Sigmoid colon (tissue), 7 donors: ENCODE measurements at places on chromosomes 4 and X. TPM values are rescaled to one million over a fixed set of nuclear protein-coding genes. Genes with fewer than 3 reads are reported as not detected.

- DNase-seq, result no peak
Measured at GRCh38 chr4:86313656-86314055, 46.2 kb downstream of the MAPK10 start.

GRCh38 chrX:17779434-17779833 lies 42.1 kb downstream of the SCML1 start:
- DNase-seq, result no peak

The UGT2B28 gene
- total RNA-seq, result not detected

DNA sequence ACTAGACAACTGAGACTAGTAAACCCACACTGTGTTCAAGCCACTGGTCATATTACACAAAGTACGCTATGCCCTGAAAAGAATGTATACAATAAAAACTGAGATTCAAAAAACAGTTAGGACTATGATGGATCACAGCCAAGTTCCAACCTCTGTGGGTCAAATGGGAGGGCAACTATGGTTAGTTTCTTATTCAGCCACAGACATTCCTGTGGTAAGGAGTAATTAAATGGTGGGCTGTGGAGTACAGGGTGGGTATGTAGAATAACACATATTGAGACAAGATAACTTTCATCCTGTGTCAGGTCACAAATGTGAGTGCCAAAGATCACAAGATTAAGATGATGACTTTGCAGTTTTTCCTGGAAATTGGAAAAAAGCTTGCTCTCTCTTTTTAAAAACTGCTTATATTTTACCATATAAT lies 167.2 kb downstream of the NPNT start:
- DNase-seq, result no peak

DNA sequence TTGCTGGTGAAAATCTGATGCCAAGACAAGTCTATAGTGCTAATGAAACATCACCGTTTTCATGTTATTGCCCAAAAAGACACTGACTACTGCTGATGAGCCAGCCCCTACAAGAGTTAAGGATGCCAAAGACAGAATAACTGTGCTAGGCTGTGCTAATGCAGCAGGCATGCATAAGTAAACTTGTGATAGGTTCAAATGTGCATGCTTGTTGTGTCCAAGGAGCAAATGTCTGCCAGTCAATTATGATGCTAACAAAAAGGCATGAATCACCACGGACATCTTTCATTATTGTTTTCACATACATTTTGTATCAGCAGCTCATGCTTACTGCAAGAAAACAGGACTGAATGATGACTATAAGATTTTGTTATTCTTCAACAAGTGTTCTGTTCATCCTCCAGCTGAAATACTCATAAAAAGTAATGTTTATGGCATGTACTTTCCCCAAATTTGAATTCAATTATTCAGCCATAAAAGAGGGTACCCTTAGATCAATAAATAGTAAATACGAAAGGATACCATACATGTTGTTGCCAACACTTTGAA lies 306.9 kb upstream of the ARSJ start:
- no peak for DNase-seq

The FOXP3 gene
- not detected for total RNA-seq

DNA sequence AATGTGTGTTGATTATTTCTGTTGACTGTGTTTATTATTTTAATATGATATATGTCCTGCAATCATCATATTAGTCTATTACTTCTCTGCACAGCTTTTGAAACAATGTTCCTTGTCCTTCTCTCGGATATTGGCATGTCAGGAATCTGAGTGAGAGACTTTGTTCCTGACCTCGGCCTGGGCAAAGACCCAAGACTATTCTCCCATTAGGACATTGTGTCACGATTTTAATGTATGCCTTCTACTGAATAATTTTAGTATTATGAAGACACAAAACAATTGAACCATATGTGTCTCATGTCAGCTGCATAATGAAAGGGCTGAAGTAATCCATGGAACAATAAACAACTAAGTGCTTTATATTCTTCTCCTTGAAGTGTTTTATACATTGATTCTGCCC lies 580.8 kb upstream of the TENM3 start:
- no peak for DNase-seq

DNA sequence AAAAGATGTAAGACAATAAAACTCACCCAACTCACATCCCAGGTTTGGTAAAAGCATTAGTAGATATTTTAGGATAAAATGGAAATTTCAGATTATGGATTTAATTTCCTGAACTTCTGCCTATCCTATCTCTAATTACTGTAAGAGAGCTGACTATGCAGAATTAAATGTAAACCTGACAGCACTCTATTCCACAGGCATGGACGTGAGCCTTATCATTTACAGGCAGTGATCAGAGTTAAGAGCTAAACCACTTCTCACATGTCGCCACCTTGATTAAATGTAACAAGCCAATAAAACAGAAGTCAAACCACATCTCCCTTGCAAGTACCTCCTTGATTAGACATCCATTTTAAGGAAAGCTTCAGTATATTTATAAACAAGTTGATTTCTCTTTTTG lies 97.5 kb upstream of the CBR4 start:
- no peak for DNase-seq

GRCh38 chrX:6279277-6279909 lies 50.7 kb upstream of the NLGN4X start:
- DNase-seq, result no peak

- no peak for DNase-seq
Measured at GRCh38 chrX:96655947-96656623, 28.6 kb upstream of the DIAPH2 start.

GRCh38 chr4:106315476-106315967 lies 487 bp downstream of the TBCK start:
- DNase-seq, result no peak

DNA sequence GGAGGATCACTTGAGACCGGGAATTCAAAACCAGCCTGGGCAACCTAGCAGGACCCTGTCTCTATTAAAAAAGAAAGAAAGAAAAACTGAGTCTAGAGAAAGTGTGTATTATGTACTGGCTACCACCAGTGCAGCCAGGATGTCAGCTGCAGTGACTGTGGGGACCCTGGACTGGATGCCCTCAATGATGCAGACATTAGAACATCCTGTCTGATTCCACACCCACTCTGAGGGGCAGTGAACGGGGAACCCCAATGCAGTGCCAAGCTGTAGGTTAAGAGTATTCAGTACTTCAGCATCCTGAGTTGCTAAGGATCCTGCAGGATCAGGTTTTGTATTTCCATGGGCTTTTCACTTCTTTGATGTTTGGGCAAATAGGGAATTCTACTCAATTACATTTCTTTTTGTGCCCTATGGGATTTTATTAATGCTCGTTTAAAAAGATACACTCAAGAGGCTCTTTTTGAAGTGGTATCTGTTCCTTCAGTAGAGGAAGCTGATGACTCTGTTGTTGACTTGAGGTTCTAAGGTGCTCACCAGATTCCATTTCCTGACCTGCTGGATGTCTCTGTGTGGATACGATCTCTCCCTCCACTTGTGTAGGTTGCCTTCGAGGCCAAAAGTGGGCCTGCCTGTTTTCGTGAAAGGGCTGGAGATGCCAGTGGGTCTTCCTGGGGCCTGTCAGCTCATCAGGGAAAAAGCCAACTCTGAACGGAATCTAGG lies 85.9 kb upstream of the CLCN4 start:
- DNase-seq, result no peak

- DNase-seq, result no peak
Measured at GRCh38 chr4:38904090-38904666, 36.6 kb downstream of the FAM114A1 start.

The OTUD5 gene
- total RNA-seq, result 33.6 TPM

- no peak for DNase-seq
Measured at GRCh38 chrX:18039023-18039422, 177.9 kb upstream of the RAI2 start.

DNA sequence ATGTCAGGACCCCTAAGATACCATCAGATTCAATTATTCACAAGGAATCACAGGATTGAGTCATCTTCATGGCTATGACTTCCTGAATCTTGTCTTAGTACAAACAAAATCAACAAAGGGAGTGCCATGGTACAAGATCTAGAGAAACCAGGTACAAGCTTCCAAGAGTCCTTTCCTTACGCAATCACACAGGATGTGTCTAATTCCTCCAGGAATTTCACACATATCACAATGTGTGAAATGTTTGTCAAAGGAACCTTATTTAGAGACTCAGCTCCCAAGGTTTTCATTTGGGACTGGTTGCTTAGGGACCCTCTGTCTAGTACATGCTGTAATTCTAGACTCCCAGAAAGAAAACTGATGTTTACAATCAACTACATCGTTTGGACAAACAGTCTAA lies 83.0 kb downstream of the MAB21L2 start:
- DNase-seq, result no peak

DNA sequence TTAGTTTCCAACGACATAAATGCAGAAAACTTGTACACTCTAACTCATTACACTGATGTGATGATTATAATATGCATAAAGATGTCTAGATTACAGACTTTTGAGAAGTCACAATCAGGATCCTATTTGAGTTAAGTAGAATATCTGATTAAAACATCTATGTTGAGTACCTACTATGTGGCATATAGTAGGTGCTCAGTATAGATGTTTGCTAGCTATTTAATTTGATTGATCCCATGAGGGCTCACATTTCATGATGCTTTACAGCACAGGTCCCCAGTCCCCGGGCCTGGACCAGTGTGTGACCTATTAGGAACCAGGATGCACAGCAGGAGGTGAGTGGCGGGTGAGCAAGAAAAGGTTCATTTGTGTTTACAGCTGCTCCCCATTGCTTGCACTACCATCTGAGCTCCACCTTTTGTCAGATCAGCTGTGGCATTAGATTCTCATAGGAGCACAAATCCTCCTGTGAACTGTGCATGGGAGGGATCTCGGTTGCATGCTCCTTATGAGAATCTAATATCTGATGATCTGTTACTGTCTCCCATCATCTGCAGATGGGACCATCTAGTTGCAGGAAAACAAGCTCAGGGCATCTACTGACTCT lies 33.0 kb upstream of the CXCL8 start:
- DNase-seq, result no peak

DNA sequence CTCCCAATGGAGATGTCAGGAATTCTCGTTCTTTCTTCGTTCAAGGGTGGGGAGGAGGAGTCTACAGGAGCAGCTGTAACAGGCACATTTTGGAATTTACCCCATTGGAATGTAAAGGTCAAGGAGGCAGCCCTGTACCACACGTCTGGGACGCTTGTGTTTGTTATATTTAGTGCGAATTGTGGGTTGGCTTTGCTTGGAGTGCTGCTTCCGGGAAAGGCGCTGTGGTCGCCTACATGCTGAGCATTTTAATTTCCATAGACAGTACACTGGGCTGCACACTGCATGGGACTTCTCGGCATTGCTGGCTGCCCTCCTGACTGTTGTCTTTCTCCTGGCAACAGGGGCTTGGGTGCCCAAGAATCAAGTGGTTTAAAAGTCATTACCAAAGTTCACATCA lies 12.8 kb downstream of the GYG2 start:
- no peak for DNase-seq

The ZCCHC12 gene
- 1.2 TPM for total RNA-seq

- DNase-seq, result no peak
Measured at GRCh38 chr4:6929812-6930464, 20.3 kb downstream of the TBC1D14 start.

The GSPT2 gene
- total RNA-seq, result 3.7 TPM

GRCh38 chr4:3442959-3443749 lies 1.4 kb downstream of the HGFAC start:
- DNase-seq, result no peak

DNA sequence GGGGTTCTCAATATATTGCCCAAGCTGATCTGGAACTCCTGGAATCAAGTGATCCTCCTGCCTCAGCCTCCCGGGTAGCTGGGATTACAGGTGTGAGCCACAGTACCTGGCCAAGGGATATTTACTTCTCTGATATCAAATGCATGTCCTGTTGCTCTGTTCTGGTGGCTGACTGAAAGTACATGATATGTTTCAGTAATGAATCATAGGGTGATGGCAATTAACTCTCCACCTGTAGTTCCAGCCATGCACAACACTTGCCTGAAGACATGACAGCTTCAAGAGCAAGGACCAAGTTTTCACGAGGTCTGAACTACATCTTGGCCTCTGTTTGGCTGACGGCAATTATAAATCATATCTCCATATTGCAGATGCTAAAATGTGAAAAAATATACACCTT lies 9.1 kb downstream of the ZCCHC4 start:
- DNase-seq, result no peak

DNA sequence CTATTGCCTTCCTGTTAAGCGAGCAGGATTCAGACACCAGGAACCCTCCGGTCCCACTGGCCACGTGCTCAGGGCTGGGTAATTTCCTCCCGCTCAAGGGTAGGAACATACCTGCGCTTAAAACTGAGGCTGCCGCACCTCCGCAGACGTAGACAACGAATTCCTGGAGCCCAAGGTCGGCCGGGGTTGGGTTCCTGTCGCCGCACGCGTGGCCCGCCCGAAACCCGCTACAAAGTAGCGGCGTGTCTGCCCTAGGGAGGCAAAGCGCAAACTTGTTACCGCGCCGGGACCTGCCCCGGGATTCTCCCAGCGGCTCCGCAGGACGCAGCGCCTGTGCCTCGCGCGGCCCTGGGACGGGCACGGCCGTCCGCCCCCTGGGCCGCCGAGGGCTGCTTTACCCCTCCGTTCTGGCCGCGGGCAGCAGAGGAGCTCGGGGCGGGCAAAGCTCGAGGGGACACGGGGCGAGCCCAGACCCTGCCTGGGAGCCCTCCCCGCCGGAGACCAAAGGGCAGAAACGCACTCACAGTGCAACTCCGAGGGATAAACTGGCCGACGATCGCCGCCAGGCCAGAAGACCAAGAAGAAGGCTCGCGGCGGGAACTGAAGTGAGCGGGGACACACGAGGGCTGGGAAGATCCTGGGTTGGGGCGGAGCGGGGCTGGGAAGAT lies at the start of gene ERVMER34-1:
TSS of gene ERVMER34-1 (minus strand) at position 607 of the 668 bp plus-strand sequence. CDS start 5,905 bp downstream, outside the sequence.
- peak; percentile 69 for DNase-seq

The SH2D1A gene
- total RNA-seq, result not detected

The HSD17B13 gene
- 0.71 TPM for total RNA-seq

GRCh38 chr4:149972407-149972806 lies 105.8 kb upstream of the DCLK2 start:
- DNase-seq, result no peak

GRCh38 chr4:149993030-149993429 lies 85.2 kb upstream of the DCLK2 start:
- DNase-seq, result no peak

GRCh38 chrX:65750674-65751469 lies 83.4 kb downstream of the MSN start:
- no peak for DNase-seq

DNA sequence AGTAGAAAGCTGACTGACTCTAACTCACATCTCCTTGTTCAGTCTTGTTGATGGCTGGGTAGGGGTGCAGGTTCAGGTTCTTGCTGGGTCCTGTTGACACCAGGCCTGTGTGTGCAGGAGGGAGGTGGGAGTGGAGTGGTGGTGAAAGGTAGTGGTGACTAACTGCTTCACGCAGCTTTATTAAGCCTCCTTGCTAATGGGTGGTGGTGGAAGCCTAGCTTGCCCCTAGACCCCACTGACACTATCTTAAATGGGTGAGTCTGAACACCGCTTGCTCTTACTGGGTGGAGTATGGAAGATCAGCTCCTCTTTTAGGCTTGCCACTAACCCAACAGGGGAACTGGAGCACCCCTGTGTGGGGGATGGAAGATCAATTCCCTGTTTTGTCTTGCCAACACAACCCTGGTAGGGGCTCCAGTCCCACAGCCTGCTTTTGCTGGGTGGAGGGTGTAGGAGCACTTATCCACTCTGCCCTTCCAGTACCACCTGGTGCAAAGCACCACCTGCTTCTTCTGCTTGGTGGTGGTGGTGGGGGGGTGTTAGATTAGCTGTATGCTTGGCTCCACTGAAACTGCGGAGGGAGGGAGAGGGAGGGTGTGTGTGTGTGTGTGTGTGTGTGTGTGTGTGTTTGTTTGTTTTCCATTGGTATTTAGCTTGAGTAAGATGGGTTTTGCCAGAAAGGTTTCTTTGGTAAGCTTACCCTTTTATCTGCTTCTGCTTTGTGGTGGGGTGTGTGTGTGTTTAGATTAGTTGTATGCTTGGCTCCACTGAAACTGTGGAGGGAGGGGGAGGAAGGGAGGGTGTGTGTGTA lies 25.6 kb downstream of the KDM6A start:
- DNase-seq, result no peak

The HTT gene
- 17.0 TPM for total RNA-seq

The TLR2 gene
- 16.9 TPM for total RNA-seq
